H1 (cell line): ENCODE measurements at places on chromosomes 5 and 9. TPM values are rescaled to one million over a fixed set of nuclear protein-coding genes. Genes with fewer than 3 reads are reported as not detected.

GRCh38 chr9:21779397-21779796, 23.0 kb upstream of the MTAP start:
- DNase-seq, result no peak

- no peak for DNase-seq
These were observed 19.7 kb upstream of the TRAF1 start for GRCh38 chr9:120946259-120946658.

- DNase-seq, result no peak
These were observed 20.3 kb downstream of the KIF2A start for GRCh38 chr5:62326302-62326701.

- no peak for DNase-seq
These were observed 355.1 kb upstream of the TUSC1 start for GRCh38 chr9:26033336-26033735.

Gene LHX6
- 0.92 and 1.0 TPM in 2 replicates for polyA plus RNA-seq

Gene C5orf46
- polyA plus RNA-seq, result not detected in 2 replicates
